NCI-H774 (cell line): ENCODE measurements at places on chromosomes 12 and 14.
A peak's percentile ranks its signal among the peaks of the same experiment; 100 is the strongest.

- DNase-seq: peak; percentile 43
Observed at GRCh38 chr14:105171004-105171673, 2.6 kb upstream of the JAG2 start.

- no peak for DNase-seq
Observed at GRCh38 chr14:100864960-100865681, 38.4 kb downstream of the RTL1 start.

GRCh38 chr14:104887623-104888488 lies 22.8 kb downstream of the CEP170B start:
- no peak for DNase-seq

DNA sequence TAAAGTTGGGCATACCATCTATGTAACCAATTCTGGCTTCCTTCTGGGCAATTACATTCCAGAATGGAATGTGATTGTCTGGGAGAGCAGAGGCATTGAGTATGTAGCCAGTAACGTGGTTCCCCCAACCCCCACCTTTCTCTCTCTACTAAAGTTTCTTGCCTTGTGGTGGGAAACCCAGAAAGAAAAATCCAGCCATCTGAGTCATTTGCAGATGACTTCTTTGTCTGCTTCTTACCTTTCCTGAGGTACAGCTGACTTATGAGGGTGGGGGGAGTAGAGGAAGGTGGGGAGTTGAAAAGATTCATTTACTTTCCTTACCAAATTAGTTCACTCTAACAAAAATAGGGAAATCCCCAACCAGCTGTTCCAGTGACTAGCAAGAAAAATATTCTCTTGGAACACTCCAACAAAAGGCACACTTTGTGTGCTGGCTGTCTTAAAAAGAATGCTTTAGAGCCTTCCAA lies 112.1 kb upstream of the FRMD6 start:
- DNase-seq: no peak

- DNase-seq: peak; percentile 65
Observed at GRCh38 chr14:90522571-90523191, 125.9 kb downstream of the CALM1 start.

- DNase-seq: no peak
Observed at GRCh38 chr12:75863533-75863932, 168.0 kb downstream of the PHLDA1 start.

GRCh38 chr14:32762886-32763285 lies 175.8 kb upstream of the NPAS3 start:
- no peak for DNase-seq

DNA sequence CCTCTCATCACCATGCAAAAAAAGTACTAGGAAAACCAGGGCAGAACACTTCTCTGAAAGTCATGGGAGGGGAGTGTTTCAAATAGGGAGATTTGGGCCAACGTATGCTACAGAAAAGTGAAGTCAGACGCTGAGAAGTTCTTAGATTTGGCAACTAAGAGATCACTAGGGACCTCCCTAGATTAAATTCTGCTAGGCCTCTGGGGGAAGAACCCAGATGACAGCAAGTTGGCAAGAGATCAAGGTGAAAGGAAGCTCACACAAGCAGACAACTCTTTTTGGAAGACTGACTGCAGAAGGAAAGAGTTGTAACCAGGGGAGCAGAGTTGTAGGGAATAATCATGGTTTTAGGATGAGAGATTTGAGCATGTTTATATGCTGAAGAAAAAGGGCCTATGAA lies 20.7 kb downstream of the IQSEC3 start:
- no peak for DNase-seq

GRCh38 chr12:3962631-3963483 lies 89.7 kb upstream of the PARP11 start:
- no peak for DNase-seq

DNA sequence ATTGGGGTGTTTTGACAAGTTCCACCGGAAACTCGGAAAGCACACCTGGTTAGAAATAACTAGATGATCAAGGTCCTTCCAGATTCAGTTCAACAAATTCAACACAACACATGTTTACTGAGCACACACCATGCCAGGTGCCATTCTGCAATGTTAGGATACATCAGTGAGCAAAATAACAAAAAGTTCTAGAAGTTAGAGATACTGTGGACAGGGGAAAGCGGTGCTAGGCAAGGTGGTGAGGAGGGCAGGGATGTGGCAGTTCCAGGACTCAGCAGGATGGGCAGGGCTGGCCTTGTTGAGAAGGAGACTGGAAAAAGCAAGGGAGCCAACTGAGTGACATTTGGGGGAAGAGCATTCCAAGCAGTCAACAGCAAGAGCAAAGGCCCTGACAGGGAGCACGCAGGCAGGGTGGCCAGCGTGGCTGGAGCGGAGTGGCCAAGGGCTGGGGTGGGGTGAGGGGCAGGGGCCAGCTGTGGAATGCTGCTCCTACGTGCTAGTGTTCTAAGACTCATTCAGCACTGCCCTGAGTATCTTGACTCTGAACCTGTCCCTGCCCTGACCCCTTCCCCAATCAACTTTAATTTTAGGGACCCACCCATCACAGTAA lies 19.4 kb upstream of the FAIM2 start:
- no peak for DNase-seq

DNA sequence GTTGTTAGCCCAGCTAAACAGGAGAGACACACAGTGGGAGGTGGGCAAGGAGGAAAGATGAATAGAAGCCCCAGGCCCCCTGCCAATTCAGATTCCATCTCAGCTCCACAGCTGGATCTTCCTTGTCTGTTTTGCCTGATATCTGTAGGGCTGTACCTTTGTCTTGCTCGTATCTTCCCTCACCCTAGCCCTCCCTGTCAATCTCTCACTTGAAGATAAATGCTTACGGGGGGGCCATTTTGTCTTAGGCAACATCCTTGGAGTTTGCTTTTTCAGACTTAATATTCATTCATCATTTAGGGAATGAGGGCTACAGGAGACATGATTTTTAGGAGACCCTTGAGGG lies 2.4 kb downstream of the KIF5A start:
- DNase-seq: no peak

DNA sequence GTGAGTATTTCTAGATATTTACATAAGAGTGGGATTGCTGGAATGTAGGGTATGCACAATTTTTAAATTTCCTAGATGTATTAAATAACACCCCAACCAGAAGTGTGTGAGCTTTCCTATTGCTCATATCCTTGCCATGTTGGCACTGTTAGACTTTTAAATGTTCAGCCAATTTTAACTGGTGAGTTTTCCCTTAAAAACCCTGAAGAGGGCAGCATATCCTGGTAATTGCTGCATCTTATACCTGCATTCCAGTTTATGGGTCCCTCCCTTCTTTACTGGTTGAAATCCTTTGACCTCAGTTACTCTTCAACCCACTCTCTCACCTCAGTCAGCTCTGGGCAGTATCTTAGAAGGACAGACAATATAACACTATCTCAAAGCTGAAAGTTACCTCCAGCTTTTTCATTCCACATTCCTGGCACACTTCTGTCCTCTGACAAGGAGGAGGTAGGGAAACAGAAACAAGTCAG lies 270.6 kb downstream of the PAWR start:
- DNase-seq: no peak

GRCh38 chr12:26740348-26740747 lies 92.6 kb downstream of the ITPR2 start:
- no peak for DNase-seq

DNA sequence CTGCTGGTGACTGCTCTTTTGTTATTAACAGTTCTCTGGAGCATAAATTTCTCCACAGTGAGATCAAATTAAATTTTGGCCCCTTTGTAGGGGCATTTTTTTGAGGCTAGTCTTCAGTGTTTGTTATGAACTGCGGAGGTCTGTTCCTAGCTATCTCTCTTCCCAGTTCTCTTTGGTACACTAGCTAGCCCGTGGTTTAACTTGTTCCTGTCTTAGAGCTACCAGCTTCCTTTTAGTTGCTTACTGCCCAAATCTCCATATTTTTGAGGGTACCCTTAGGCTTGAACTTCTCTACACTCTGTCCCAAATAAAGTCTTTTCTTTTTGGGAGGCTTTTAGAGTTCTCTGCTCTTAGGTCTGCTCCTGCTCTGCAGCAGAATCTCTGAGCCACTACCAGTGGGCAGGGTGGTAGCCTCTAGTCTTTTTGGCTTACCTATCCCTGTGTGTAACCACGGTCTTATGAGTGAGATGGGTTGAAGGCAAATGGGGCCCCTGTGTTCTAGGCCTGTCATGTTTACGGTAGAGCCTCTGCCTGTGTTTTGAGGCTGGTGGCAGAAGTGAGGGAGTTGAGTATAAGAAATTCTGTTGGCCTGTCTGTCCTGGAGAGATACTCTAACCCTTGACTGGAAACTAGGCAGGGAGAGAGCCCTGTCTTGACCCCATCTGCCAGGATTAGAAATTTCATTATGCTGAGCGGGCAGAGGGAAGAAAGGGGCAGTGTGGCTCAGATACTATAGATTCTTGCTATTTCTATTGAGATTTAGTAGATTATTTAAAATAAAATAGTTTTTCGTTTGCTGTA lies 21.0 kb downstream of the CNOT2 start:
- DNase-seq: no peak

- no peak for DNase-seq
Observed at GRCh38 chr14:103540821-103541708, 12.1 kb downstream of the TRMT61A start.

- no peak for DNase-seq
Observed at GRCh38 chr12:65520658-65521057, 242.2 kb downstream of the MSRB3 start.

- no peak for DNase-seq
Observed at GRCh38 chr12:9244894-9245293, 36.7 kb upstream of the PZP start.

DNA sequence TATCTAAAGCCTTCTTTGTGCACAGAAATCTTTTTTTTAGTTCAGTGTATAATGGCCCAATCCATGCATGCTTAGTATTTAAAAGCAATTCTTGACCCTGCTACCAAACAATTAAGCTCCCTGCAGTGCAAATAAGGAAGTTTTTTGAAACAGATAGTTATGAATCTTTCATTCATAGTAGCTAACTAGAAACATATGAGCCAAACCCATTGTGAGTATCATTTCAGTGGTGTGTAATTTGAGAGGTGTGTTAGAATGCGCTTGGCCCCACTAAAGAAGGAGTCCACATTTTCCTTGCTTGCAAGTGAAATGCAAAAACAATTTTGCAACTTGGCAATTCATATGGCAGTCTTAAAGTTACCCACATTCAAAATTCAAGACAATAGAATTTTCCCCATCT lies 14.4 kb downstream of the EPS8 start:
- peak; percentile 4 for DNase-seq

GRCh38 chr14:39265806-39266524 lies 32.2 kb downstream of the MIA2 start:
- no peak for DNase-seq

- DNase-seq: no peak
Observed at GRCh38 chr14:88002421-88003075, 2.4 kb upstream of the GPR65 start.

- DNase-seq: no peak
Observed at GRCh38 chr12:3453990-3454680, 36.9 kb upstream of the PRMT8 start.

DNA sequence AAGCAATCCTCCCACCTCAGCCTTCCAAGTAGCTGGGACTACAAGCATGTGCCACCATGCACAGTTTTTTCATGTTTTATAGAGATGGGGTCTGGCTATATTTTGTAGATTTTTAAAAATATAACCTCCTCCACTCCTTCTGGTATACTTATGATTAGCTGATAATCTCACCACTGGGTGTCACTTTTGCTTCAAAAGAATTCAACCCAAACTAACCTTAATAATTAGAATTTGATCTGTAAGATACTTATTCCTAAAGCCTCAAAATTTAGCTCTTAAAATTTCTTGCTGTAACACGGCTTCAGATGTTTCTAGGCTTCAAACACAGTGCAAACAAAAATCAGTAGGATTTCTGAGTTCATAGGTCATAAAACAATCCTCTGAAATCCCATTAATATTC lies 130.3 kb downstream of the CEP83 start:
- DNase-seq: no peak
